ENCODE measurements at places on chromosomes 5 and 9.

GRCh38 chr5:55959208-55959607 is 35.6 kb downstream of the IL6ST start:
- DNase-seq, result no peak
- no peak overlapping the region for H3K27ac ChIP-seq
- H3K27me3 ChIP-seq, result no peaks in the 10 kb centered on the region
- no peak overlapping the region for H3K4me3 ChIP-seq
- peaks cover 32% of the 10 kb centered on the region for H3K36me3 ChIP-seq

DNA sequence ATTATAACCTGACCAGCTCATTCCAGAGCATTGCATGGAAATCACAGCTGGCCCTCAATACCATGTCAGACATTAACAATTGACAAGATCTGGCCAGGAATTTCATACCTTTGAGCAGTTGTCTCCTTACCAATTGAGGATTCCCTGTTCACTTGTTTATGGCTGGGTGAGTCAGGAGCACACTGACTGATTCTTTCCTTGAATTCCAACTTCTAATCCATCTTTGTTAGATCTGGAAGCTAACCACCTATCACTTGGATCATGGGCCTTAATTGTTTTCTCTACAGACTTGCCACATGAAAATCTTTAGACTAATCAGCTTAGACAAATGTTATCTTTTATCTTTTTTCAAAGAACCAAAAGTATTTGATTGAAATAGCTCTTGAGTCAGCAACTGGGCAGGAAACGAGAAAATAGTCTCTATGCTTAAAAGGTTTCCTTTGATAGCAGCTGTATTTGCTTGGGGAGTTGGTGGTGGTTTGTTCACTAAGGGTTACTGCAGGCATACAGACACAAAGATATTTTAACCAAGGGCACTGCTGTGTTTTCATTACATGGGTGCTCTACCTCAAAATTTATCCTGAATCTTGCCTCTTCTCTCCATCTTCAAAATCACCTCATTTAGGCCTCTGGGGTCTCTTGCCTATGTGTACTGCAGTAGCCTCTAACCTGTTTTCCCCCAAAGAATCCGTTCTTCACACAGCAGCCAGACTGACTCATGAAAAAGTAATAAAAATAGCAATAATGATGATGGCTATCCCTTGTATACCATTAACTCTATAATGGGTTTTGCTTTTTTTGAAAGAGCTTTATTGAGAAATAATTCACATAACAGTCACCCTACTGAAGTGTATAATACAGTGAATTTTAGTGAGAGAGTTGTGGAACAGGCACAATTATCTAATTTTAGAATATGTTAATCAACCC is 197.0 kb upstream of the NMUR2 start:
- no peaks in the 10 kb centered on the region for H3K36me3 ChIP-seq
- no peak overlapping the region for H3K27ac ChIP-seq
- H3K4me3 ChIP-seq, result no peak overlapping the region
- no peaks in the 10 kb centered on the region for H3K4me1 ChIP-seq
- no peaks in the 10 kb centered on the region for H3K27me3 ChIP-seq

DNA sequence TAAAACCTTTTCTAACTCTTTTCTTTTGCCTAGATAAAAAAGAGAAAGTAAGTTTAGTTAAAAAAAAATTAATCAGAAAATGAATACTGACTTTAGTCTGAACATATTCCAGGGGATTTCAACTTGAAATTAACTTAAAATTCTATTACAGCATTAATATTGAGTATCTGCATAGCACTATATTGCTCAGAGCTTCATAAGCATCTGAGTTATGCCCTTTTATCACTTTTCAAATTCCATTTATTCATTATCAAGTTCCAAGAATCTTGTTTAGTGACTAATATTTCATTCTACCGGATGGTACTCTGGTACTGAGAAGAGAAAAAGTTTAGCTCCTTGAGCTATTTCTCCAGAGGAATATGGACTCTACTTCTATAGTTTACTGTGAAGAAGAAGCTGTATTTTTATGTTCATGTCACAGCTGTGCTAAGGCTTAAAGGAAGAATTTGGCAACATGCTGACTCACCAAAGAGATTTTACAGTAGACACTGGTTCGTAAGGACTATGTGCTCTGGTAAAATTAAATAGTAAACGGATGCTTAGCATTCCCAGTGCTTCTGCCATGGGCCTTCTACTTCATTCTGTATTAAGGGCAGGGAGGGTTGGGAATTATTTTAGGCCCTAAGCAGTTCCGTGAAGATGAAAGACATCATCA is 285.2 kb upstream of the SEMA6A start:
- no peak for DNase-seq
- H3K4me1 ChIP-seq, result no peaks in the 10 kb centered on the region

GRCh38 chr5:7664208-7664607 is 186.7 kb downstream of the CFAP90 start:
- H3K36me3 ChIP-seq, result no peaks in the 10 kb centered on the region
- H3K27me3 ChIP-seq, result no peaks in the 10 kb centered on the region

DNA sequence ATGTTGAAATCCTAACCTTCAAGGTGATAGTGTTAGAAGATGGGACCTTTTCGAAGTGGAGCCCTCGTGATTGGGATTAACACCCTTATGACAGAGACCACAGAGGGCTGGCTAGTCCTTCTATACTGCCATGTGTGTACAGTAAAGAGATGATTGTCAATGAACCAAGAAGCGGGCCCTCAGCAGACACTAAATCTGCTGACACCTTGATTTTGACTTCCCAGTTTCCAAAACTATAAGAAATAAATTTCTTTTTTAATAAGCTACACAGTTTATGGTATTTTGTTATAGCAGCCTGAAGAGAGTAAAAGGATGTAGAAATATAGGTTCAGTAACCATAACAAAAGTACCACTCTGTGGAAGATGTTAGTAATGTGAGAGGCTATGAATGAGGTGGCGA is 419.0 kb upstream of the NUDT12 start:
- H3K36me3 ChIP-seq, result no peaks in the 10 kb centered on the region
- DNase-seq, result no peak
- H3K4me1 ChIP-seq, result no peaks in the 10 kb centered on the region
- H3K4me3 ChIP-seq, result no peak overlapping the region

DNA sequence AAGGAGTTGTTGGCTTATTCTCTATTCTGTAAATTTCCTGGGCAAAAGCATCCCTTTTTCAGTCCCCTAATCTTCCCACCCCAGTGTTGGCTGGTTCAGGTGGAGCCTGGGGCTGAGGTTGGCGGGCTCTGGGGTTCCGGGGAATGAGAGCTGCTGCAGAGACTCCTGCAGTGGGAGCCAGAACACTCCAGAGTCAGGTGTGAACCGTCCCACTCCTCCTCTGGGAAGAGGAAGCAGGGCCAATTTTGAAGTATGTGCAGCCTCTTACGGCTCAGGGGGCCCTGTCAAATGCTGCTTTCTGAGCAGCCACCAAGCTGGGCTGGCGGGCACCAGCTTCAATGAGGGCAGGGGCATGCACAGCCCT is 42.8 kb downstream of the JADE2 start:
- H3K27ac ChIP-seq, result no peak overlapping the region
- no peak for DNase-seq
- peaks cover 71% of the 10 kb centered on the region for H3K36me3 ChIP-seq
- H3K27me3 ChIP-seq, result no peaks in the 10 kb centered on the region
- H3K4me3 ChIP-seq, result no peak overlapping the region

DNA sequence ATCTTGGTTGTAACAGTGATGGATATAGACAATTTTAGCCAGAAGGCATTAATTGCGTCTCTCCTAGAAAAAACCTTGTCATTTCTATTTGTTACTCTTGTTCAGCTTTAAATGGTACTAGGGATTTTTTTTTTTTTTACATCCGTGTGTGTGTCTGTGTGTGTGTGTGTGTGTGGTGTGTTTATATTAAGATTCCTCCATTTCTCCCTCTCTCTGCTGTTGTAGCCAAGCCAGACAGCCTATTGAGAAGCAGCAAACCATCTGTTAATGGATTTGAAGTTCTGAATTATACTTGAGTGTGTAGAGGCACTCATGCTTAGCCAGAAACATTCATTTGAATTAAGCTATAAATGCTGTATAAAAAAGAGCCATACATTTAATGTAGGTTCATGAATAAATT is 72.3 kb downstream of the SLF1 start:
- H3K4me1 ChIP-seq, result no peaks in the 10 kb centered on the region
- H3K27ac ChIP-seq, result no peak overlapping the region
- peaks cover 37% of the 10 kb centered on the region for H3K36me3 ChIP-seq
- H3K4me3 ChIP-seq, result no peak overlapping the region

- peak overlapping the region; percentile 26 for H3K27ac ChIP-seq
- DNase-seq, result no peak
- no peak overlapping the region for H3K4me3 ChIP-seq
- H3K36me3 ChIP-seq, result peaks cover 96% of the 10 kb centered on the region
Measured at GRCh38 chr5:135376961-135377624, 21.9 kb downstream of the MACROH2A1 start.

DNA sequence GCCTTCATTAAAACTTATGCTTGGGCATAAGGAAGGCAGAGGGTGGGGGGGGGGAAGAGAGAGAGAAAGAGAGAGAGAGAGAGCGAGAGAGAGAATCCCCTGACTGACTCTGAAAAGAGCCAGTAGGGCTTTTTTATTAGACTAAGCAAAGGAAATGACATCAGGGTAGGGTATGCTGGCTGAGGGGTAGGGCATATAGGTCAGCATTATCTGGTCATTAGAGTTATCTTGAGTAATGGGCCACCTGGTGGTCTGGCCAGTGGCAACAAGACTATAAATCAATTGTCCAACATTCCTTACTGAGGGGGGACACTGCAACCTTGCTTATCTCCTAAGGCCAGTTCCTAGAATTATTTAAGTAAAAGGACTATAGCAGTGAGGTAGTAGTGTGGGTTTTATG is 67.2 kb downstream of the TSSK1B start:
- H3K36me3 ChIP-seq, result no peaks in the 10 kb centered on the region
- no peaks in the 10 kb centered on the region for H3K4me1 ChIP-seq
- H3K4me3 ChIP-seq, result no peak overlapping the region

GRCh38 chr5:9340085-9340484 is 205.8 kb downstream of the SEMA5A start:
- H3K27me3 ChIP-seq, result no peaks in the 10 kb centered on the region
- no peak for DNase-seq
- no peak overlapping the region for H3K27ac ChIP-seq
- H3K36me3 ChIP-seq, result no peaks in the 10 kb centered on the region
- no peaks in the 10 kb centered on the region for H3K4me1 ChIP-seq

GRCh38 chr5:156598964-156599363 is 251.1 kb upstream of the PPP1R2B start:
- H3K27me3 ChIP-seq, result no peaks in the 10 kb centered on the region
- no peak for DNase-seq
- no peak overlapping the region for H3K4me3 ChIP-seq

DNA sequence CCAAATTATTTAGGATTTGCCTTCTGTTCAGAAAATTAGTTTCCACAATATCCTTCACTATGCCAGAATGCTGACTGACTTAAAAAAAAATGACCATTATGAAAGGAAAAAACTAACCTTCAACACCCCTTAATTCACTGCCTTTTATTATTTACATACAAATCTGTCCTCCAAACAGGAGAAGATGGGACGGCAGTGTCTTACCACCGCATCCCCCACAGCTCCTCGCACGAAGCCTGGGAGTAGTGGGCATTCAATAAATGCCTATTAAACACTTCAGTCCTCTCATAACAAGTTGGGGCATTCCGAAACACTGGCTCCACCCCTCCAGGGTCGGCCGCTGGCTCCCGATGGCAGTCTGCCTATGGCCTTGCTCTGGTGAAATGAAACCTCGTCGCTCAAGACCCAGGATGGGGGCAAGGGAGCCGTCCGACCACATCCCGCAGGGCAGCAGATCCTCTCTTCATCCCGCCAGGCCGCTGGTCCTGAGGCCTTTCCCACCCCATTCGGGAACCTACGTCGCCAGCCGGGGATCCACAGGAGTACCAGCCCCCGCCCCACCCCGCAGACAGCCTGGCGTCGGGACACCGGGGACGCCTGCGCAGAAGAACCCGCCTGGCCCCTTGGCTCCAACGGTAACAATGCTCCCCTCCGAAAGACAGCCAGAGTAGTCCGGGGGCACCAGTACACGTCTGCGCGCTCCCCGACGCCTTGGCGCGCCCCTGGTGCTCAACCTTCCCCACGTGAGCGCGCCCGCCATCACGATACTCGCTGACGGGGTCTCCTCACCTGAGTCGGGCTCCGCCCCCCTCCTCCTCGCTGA is 613 bp downstream of the ZBTB5 start:
- no peaks in the 10 kb centered on the region for H3K36me3 ChIP-seq
- H3K27ac ChIP-seq, result peak overlapping the region; percentile 96
- H3K27me3 ChIP-seq, result no peaks in the 10 kb centered on the region
- peak overlapping the region; percentile 89 for H3K4me3 ChIP-seq
- no peak for DNase-seq

- no peak for DNase-seq
- no peaks in the 10 kb centered on the region for H3K36me3 ChIP-seq
- peaks cover 21% of the 10 kb centered on the region for H3K4me1 ChIP-seq
- peaks cover 82% of the 10 kb centered on the region for H3K27me3 ChIP-seq
Measured at GRCh38 chr9:34589636-34590380, at the start of gene CNTFR. Gene CNTFR (minus strand): TSS chr9:34589724. CDS start chr9:34568981, 20,743 bp downstream.

DNA sequence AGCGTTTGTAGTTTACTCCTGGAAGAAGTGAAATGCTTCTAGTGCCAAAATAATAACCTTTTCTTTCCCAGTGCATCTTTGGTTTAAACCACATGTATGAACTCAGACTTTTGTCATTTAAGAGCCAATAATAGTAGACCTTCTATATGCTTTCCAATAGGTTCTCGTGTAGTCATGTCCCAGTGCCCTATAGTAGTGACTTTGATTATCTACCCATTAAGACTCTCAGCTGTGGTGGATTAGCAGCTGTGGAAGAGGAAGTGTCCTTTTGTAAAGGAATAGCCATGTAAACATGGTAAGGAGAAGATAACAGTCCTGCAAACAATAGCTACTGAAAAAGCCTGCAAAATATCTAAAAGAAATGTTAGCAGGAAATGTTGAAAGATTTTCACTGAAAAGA is 765.3 kb downstream of the MTRR start:
- H3K4me1 ChIP-seq, result no peaks in the 10 kb centered on the region
- no peak overlapping the region for H3K27ac ChIP-seq
- no peak overlapping the region for H3K4me3 ChIP-seq
- H3K27me3 ChIP-seq, result no peaks in the 10 kb centered on the region
- H3K36me3 ChIP-seq, result no peaks in the 10 kb centered on the region

- H3K27me3 ChIP-seq, result no peaks in the 10 kb centered on the region
- H3K36me3 ChIP-seq, result no peaks in the 10 kb centered on the region
- H3K27ac ChIP-seq, result no peak overlapping the region
- no peak overlapping the region for H3K4me3 ChIP-seq
- no peak for DNase-seq
- H3K4me1 ChIP-seq, result no peaks in the 10 kb centered on the region
Measured at GRCh38 chr5:65262649-65263059, 219.1 kb downstream of the ADAMTS6 start.

- no peaks in the 10 kb centered on the region for H3K36me3 ChIP-seq
- no peak overlapping the region for H3K27ac ChIP-seq
- no peak overlapping the region for H3K4me3 ChIP-seq
- no peaks in the 10 kb centered on the region for H3K4me1 ChIP-seq
- no peak for DNase-seq
- H3K27me3 ChIP-seq, result no peaks in the 10 kb centered on the region
Measured at GRCh38 chr5:76859591-76860247, 9.9 kb downstream of the S100Z start.

- no peak for DNase-seq
- no peak overlapping the region for H3K27ac ChIP-seq
- H3K27me3 ChIP-seq, result no peaks in the 10 kb centered on the region
- H3K4me3 ChIP-seq, result no peak overlapping the region
- H3K4me1 ChIP-seq, result no peaks in the 10 kb centered on the region
Measured at GRCh38 chr9:3296536-3296935, 229.3 kb downstream of the RFX3 start.

Data from thymus (tissue), 14 donors.